ENCODE measurements at places on chromosomes 5 and 9.

DNA sequence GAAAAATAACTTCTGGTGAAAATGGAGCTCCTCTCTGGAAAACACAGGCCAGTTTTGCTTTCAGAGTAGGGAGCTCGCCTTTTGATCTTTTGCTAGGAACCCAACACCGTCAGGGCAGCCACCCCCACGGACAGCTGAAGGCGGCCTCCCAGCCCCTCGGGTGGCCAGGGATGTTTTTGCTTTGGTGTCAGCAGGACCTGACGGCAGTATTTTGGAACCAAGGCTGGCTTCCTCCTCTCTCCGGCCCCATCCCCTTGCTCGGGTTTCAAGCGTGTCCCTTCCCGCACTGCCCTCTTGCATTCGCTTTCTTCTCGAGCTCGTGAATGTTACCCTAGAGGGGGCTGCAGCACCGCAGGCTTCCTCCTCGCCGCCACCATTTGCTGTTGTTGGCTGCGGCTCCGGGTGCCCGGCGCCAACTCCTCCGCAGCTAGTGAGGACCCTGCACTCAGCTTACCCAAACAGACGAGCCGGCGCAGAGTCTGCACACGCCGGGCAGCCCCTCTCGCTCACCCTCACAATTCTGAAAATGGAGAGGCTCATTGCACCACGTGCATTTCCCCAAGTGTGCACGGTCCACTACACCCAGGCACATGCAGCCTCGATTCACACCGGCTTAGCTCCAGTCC is 35.5 kb upstream of the ADAMTSL1 start:
- DNase-seq: peak; percentile 13

DNA sequence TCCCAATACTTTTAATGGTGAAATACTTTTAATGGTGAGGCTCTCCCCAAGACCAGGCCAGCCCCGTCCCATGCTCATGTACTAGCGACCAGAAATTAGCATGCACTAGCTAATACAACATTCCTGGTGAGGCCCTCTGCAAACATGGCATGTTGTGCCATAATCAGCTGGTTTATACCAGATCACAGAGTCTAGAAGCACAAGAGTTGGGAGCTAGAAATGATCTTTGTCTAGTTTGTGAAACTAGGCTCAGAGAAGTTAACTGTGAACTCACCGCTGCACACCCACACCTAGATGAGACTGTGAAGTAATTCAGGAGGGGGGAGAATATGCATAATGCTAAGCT is 37.4 kb downstream of the MTMR12 start:
- DNase-seq: no peak

GRCh38 chr5:142096382-142096781 is 12.2 kb upstream of the NDFIP1 start:
- no peak for DNase-seq

DNA sequence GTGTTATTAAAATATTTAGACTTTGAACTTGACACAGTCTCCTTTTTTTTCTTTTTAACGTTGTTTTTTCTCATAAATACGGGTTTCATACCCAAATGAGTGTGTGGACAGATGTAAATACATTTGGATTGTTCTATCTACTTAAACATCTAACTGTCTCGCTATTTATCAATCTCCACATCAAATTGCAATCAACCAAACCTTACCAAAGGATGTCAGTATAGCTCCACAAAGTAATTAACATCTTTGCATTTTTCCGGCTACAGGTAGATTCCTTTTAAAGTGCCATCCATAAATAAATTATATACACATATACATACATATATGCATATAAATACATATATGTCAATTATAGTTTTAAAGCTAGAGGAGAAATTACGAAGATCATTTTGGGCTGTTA is 705 bp upstream of the CDH10 start:
- DNase-seq: no peak

DNA sequence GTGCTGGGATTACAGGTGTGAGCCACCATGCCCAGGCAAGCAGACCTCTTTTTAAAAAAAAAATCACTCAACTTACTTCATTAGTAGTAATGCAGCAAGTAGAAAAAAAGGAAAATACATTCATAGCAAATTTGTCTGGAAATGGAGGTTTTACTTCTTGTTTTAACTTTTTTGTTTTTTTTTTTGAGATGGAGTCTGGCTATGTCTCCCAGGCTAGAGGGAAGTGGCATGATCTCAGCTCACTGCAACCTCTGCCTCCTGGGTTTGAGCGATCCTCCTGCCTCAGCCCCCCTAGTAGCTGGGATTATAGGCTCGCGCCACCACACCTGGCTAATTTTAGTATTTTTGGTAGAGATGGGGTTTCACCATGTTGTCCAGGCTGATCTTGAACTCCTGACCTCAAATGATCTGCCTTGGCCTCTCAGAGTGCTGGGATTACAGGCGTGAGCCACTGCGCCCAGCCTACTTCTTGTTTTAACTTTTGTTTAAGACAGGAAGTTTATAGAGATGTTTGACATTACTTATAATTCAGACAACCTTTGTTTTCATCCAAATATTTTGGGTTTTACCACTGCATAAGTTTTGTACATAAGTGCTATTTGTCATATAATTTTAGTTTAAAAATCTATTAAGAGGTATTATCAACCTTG is 26.5 kb downstream of the UBE2R2 start:
- no peak for DNase-seq

- peak; percentile 27 for DNase-seq
These were observed 3.7 kb upstream of the WDR31 start for GRCh38 chr9:113343732-113344231.

Measured in psoas muscle (tissue), 8 donors.